Daoy (cell line): ENCODE measurements at places on chromosomes 13 and 19.

- peak; percentile 39 for DNase-seq
Measured at GRCh38 chr19:3573162-3573857, 566 bp downstream of the HMG20B start.

- DNase-seq, result peak; percentile 85
Measured at GRCh38 chr19:35268536-35269437, at the start of gene USF2. Gene USF2 (plus strand): TSS chr19:35268962. CDS start chr19:35269102, 140 bp downstream.

DNA sequence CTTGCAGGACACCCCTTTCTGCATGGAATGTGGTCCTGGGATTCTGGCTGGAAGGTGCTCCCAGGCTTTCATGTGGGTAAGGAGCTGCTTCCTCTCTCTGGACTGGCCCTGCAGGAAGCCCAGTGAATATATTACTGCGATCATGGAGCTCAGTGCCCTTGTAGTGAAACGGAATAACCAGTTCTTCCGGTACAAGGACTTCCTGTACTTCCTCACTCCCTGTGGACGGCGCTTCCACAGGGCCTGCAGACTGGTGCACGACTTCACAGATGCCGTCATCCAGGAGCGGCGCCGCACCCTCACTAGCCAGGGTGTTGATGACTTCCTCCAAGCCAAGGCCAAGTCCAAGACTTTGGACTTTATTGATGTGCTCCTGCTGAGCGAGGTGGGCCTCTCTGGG, 8.0 kb downstream of the CYP4F8 start:
- DNase-seq, result no peak

DNA sequence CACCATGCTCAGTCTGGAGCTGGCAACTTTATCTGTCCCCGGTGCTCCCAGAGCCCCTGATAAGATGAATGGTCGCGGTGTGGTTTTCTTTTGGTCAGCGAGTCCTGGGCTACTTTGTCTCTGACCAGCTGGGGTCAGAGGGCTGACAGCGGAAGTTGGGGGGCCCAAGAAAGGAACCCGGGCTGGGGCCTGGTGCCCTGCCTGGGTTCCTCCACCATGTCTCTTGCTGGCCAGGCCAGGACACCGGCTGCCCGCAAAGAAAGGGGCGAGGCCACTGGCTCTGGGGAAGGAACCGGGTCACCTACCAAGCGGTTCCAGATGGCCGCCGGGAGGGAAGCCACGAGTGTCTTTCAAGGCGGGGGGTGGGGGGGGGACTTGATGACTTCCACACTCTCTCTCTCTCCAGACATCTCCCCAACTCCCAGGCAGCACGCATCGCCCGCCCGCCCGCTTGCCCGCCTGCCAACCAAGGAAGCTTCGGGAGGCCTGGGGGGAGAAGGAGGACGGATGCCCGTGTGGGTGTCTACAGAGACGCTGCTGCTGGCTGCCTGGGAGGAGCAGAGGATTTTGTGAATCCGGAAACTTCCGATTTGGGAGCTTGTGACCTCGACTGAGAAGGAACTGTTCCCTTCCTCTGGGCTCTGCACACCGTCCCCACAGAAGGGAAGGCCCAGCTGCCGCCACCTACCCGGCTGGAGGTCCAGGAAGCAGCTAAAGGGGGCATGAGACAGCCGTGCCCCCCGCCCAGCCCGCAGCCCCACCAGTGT, 1.1 kb downstream of the PIP5K1C start:
- DNase-seq, result peak; percentile 59

DNA sequence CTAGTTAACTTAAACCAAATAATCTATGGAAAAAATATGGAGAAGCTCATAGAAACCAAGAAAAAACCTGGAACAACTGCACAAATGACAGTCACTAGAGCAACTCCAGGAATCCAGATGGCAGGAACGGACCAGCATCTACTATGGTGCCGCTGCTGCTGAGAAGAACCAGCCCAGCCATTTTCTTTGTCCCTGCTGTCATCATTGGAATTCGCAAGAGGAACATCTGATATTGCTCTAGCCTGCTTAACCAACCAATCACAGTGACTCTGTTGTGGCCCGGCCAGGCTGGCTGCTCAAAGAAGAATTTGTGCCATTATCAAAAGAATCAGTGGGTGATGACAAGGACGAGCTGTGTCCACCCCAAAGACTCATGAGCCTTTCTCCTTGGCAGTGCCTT, 33.1 kb upstream of the CEBPA start:
- DNase-seq, result no peak

- DNase-seq, result no peak
Measured at GRCh38 chr13:98801626-98802418, 49.4 kb upstream of the SLC15A1 start.

DNA sequence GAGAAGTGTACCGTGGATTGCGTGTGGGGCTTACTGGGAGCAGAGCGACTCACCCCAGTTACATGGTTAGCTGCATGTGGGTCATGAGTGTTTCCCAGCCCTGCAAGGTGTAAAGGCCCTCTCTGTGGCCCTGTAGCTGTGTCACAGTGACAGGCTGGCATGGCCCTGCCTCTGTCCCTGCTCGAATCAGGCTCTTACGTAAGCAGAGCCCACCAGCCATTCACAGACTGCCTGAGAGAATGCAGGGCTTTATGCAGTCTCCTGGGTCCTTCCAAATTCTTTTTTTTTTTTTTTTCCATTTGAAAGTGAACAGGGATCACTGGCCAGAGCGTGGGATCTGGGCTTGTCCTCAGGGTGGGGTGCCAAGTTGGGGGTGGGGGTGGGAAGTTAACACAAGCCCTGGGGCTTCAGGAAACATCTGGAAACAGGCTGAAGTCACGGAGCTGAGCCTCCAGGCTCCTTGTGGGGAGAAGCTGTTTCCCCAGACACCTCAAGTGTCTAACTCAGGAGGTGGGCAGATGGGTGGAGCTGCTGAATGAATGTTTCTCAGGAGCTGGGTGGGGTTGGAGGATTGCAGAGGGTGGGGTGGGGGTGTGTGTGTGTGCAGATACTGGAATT, 13.4 kb downstream of the TECR start:
- DNase-seq, result peak; percentile 45

- DNase-seq, result no peak
Measured at GRCh38 chr19:18091217-18091608, 4.5 kb upstream of the IL12RB1 start.

- peak; percentile 46 for DNase-seq
Measured at GRCh38 chr19:18385675-18386542, at the start of gene GDF15. Gene GDF15 (plus strand): TSS chr19:18386158. CDS start chr19:18386190, 32 bp downstream.

GRCh38 chr13:29564818-29565217, 30.7 kb downstream of the SLC7A1 start:
- no peak for DNase-seq

DNA sequence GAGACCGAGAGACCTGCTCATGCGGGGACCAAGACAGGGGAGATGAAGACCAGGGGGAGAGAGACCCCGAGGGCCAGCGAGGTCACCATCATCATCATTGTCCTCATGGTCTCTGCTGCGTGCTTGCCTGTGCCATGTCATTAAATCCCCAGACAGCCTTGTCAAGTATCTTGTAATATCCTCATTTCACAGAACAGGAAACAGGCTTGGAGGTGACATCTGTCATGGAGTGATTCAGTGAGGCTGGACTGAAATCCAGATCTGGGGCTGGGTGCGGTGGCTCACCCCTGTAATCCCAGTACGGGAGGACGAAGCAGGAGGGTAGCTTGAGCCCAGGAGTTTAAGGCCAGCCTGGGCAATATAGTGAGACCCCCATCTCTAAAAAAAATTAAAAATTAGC, 5.9 kb upstream of the NANOS2 start:
- no peak for DNase-seq

GRCh38 chr19:12828494-12828893, 5.9 kb downstream of the RTBDN start:
- DNase-seq, result peak; percentile 75

DNA sequence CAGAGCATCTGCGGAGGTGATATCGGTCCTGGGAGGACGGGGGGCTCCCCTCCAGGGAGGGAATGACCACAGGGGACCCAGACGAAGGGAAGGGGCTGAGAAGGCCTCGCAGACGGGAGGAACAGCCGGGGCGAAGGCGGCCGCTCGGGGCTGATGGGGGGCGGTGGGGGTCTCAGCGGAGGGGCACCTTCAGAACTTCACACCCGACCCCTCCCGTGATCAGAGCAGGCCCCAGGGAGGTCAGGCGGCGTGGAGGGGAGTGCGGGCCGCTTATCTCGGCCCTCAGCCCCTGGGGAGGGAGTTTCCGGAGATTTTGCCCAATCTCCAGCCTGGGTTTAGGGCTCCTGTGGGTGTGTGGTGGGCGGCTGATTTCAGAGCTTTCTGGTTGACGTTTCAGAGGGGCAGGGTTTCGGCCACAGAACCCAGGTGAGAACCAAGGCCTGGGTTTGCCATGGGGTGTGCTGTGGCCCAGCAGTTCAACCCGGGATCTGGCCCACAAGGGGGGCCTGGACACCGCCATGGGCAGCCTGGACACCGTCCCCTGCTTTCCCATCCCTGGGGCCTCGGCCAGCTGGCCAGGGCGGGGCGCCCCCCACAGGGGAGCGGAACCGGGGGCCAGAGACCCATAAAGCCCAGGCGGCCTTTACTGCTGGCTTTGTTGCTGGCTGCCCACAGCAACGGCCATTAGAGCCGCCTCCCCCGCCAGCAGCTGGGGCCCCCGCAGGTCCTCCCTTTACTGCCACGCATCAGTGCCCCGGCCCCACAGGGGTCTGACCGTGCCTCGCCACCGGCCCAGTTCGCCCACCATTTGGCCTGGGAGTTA, 29.0 kb downstream of the ARID3A start:
- no peak for DNase-seq

- DNase-seq, result no peak
Measured at GRCh38 chr13:83286737-83287136, 595.5 kb downstream of the SLITRK1 start.

GRCh38 chr19:54312436-54313377, at the start of gene LILRA5:
Gene LILRA5 (minus strand): TSS chr19:54313166. CDS start chr19:54313019, 147 bp downstream.
- DNase-seq, result no peak

DNA sequence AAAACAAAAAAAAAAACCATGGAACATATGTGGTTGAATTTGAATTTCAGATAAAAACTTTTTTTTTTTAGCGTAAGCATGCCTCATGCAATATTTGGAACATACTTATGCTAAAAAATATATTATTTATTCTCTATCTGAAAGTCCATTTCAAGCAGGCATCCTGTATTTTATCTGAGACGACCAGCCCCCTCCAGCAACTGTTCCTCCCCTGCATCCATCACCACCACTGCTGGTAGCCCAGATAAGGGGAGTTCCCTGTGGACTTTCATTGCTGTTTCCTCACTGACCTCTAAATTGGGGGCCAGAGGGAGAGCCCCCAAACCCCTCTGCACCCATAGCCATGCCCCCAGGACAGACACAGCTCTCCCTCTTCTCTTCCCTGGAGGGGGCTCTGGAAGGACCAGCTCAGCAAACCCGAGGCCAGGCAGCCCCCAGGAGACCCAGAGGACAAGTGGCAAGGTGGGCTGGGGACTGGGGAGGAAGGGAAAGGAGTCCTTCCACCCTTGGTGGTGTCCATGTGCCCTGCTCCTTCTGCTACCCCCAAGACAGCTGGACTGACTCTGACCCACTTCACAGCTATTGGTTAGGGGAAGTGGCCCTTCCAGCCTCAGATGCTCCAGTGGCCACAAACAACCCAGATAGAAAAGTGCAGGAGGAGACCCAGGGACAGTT, 6.6 kb upstream of the SIGLEC12 start:
- no peak for DNase-seq

GRCh38 chr13:46571189-46571908, 18.4 kb downstream of the LRCH1 start:
- DNase-seq, result no peak

DNA sequence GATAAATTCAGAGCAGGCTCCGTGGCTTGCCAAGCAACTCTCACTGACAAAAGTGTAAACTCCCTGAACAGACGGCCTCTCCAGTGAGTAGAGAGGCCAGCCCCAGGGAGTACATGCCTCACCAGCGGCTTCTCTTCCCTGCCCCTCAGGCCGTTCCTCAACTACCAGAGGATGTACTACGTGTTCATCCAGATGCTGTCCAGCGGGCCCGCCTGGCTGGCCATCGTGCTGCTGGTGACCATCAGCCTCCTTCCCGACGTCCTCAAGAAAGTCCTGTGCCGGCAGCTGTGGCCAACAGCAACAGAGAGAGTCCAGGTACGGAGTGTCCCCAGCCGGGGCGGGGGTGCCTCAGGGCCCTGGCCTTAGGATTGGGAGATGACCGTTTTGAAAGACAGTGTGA, 93.4 kb upstream of the MCF2L start:
- no peak for DNase-seq

DNA sequence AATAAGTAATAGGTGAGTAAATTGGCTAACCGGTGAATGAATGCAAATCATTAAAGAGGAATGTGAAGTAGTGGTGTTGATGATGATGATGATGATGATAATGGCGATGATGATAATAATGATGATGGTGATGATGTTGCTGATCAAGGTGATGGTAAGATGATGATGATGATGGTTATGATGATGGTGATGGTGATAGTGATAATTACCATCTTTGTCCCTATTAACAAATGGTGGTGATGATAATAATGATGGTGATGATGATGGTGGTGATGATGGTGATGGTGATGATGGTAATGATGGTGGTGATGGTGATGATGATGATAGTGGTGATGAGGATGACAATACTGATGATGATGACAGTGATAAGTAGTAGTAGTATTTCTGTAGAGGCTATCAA, 452.6 kb downstream of the ZNF536 start:
- DNase-seq, result no peak

DNA sequence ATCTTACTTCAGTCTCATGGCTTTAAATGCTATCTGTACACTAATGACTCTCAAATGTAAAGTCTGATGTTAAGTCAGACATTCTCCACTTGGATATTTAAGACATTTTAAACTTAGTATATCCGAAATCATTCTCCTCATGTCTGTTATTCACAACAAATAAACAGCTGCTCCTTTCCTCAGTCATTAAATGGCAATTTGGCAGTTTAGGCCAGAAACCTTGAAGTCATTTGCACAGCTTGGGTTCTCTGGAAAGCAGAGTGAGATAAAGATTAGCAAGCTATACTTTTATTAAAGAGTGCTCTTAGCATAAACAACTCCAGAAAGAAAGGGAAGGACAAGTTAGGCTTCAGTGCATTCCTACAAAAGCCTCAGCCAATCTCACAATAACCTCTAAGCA, 53.7 kb downstream of the DNAJC15 start:
- DNase-seq, result no peak

DNA sequence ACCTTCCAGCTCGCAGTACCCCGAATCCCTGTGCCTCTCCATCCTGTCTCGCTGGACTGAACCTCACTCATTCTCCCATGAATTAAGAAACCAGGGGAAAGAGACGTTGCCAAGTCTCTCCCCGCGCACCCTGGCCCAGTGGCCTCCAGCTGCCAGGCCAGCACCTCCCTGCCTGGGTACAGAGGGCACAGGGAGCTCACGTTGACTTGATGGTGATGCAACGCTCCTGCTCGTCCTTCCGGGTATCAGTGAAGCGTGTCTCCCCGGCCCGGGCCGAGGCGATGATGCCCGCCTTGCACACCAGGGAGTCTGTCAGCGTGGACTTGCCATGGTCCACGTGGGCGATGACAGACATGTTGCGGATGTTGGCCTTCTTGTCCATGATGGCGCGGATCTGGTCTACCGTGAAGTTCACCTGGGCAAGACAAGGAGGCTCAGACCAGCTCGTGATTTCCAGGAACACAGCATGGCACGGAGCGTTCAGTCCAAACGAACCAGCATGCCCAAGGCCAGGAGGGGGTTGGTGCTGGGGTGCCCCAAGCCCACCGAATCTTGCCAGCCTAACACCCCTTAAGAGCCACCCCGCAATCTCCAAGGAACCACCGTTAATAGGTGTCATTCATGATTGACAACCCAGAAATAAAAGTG, 1.2 kb downstream of the EEF2 start:
- DNase-seq, result peak; percentile 63

GRCh38 chr19:16164222-16164890, 9.0 kb downstream of the CIB3 start:
- DNase-seq, result no peak
